Stimulated activated CD4-positive, alpha-beta T cell treated with anti-CD3 and anti-CD28 coated beads, Interleukin-12 subunit alpha, Interleukin-12 subunit beta, amount 100 ng/mL, for 48 hours (primary cell): ENCODE measurements at places on chromosomes 16 and 17.

DNA sequence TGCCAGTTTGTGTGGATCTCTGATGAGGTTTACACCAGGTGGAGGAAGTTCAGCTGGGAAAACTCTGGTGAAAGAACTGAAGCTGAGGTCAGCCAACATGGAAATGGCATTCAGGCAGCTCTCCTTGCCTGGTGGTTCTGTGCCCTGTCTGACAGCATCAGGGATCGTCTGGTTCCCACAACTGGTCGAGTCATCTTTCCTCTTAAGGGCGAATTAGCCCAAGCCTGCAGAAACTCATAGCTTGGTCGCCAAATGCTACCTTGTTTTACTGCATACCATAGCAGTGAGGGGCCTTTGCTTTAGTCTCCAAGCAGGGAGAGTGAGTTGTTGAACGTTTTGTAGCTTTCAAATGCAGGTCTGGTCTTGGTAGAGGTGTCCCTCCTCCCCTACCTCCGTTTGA, 7.2 kb downstream of the PLCG2 start:
- no peak for DNase-seq

DNA sequence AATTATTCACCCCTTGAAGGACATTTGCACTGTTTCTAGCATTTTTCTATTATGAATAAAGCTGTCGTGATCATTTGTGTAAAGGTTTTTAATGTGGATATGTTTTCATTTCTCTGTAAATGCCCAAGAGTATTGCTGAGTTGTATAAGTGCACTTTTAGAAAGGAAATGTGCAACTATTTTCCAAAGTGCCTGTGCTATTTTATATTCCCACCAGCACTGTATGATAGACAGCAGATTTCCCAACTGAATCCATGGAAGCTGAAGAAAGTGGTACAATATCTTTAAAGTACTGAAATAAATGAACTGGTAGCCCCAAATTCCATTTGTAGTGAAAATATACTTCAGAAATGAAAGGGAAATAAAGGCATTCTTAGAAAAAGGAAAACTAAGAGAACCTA, 238.4 kb downstream of the BCAS3 start:
- no peak for DNase-seq

GRCh38 chr17:64488301-64488700, 8.6 kb downstream of the POLG2 start:
- no peak for DNase-seq

- DNase-seq: no peak
Measured at GRCh38 chr16:84526794-84527531, 22.5 kb upstream of the MEAK7 start.

DNA sequence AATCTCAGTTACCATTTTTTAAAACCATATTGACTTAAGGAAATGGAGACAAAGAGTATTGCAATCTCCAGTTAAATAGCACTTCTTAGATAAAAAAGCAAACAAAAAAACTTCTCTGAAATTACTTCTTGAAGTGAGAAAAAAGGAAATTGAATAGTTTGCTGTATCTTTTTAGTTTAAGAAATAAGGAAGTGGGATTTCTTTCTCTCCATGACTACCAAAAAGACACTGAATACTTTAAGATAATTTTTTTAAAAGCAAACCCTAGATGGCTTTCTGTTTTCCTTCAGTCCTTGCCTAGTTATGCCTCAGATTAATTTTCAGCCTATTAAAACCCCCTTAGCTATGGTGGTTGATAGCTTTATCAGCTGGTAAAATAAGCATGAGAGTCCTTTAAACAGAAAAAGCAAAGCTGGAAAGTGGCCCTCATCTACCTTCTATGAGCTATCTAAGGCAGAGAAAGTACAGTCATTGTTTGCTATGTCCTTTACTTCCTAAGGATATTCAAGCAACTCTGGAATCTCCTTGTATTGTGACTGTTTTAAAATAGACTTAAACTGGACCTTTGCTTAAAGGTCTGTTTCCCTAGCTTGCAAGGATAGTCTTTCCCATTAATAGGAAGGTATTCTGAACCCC, 28.6 kb downstream of the TPPP3 start:
- DNase-seq: no peak

DNA sequence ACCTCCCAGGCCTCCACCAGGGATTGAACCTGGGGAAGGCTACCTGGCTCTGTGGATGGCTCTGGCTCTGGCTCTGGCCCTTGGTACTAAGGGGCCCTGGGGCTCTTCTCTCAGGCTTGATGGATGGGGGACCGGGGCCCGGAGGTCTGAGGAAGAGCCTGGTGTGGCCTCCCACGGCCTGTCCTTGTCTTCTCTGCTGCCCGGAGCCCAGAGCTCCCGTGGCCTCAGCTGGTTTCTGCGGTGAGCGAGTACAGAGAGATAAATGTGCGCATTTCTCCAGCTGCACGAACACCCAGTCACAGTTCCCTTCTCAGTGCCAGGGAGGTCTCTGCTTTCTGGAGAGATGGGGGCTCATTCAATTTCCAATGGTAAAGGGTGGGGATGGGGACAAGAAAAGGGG, 9.2 kb downstream of the MGAT5B start:
- no peak for DNase-seq

DNA sequence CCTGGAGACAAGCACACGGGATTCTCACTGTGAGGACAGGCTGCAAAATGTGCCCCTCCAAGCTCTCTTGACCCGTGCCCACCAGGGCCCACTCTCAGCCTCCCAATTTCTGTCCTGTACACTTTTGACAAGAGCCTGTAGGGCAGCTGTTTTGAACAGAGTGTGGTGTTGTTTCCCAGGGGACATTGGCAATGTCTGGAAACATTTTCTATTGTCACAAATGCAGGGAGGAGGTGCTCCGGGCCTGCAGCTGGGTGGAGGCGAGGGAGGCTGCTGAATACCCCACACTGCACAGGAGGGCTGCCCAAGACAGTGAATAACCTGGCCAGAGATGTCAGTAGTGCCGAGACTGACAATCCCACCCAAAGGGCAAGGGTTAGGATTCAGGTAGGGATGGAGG, 10.5 kb downstream of the CEP295NL start:
- DNase-seq: no peak

DNA sequence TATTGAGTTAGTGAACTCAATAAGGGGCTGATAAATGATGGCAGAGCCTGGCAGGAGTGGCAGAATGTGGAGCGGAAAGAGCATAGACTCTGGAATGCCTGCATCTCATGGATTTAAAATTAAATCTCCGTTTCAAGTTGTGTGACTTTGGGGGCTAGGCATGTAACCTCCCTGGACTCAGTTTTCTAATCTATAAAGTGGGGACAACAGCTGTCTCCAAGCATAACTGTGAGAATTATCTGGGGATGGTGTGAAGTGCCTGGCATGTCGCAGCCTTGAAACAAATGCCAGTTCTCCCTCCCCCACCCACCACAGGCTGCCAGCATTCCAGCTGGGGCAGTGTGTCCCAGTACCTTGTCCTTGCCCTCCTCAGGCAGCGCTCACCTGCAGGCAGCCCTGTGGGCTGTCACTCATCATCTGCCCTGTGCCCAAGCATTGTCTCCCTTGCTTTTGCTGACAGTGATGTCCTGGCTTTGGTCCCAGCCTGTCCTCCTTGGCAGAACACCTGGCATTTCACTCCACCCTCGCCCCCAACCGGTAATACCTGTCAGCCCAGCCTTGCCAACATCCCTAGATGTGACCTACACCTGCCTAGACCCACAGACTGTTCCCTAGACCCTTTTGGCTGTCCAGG, 129.6 kb downstream of the MRM1 start:
- DNase-seq: no peak

DNA sequence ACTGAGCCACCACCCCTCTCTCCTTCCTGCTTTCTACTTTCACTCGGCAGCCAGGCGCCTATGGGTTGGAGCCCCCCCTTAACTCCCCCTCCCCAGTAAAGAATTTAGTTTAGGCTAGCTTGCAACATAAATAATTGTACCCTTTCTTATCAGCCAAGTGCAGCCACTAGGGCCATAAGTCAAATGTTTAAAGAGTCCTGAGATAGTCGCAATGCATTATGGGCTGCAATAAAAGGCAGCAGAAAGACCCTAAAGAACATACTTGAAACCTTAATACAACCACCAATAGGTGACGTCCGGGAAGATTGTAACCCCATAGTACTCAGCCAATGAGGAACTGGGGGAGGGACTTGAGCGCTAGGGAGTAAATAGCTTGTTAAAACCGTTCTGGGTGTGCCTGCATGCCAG, 40.5 kb downstream of the C16orf82 start:
- DNase-seq: no peak

DNA sequence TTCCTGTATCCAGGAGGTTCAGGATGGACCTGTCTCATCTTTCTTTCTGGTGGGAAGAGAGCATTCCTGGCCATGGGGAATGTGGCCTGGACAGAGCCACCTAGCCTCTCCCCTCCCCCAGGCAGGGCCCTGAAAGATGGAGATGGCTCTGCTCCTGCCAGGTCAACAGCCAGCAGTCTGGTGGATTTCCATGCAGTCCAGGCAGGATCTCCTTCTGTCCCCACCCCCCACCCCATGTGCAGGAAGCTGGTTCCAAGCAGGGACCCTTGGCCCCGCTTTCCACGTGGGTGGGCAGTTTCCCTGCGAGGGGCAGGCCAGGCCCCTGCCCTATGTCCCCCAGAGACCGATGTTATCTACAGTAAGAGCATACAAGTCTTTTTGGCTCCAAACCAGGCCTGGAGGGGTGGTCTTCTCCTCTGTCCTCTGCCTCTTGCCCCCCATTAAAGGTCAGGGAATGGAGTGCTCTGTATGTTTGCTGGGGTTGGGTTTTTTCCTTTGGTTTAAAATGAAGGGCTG, 240.5 kb downstream of the SEC14L1 start:
- no peak for DNase-seq

GRCh38 chr17:21058098-21058893, 15.5 kb upstream of the USP22 start:
- DNase-seq: no peak

GRCh38 chr16:25411396-25412081, 153.9 kb upstream of the ZKSCAN2 start:
- no peak for DNase-seq

GRCh38 chr17:50681263-50682200, 26.2 kb downstream of the ANKRD40 start:
- DNase-seq: no peak

DNA sequence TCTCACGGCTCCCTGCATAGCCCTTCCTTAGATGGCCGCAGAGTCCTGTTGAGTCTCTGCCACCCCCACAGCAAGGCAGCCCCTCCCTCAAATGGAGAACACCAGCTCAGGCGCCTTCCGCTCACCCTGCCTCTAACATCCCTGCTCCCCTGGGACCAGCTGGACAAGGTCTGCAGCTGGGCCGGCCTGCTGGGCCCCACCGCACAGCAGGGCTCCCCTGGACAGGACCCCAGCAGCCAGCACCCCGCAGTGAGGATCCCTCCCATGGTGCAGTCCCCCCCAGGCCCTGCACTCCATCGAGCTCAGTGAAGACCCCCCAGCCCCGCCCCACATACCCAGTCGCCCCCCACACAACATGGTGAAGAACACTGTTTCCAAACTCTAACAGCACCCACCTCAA, 10.2 kb downstream of the ATP2A3 start:
- DNase-seq: no peak

- DNase-seq: no peak
Measured at GRCh38 chr17:72976971-72977770, 115.3 kb downstream of the SLC39A11 start.

DNA sequence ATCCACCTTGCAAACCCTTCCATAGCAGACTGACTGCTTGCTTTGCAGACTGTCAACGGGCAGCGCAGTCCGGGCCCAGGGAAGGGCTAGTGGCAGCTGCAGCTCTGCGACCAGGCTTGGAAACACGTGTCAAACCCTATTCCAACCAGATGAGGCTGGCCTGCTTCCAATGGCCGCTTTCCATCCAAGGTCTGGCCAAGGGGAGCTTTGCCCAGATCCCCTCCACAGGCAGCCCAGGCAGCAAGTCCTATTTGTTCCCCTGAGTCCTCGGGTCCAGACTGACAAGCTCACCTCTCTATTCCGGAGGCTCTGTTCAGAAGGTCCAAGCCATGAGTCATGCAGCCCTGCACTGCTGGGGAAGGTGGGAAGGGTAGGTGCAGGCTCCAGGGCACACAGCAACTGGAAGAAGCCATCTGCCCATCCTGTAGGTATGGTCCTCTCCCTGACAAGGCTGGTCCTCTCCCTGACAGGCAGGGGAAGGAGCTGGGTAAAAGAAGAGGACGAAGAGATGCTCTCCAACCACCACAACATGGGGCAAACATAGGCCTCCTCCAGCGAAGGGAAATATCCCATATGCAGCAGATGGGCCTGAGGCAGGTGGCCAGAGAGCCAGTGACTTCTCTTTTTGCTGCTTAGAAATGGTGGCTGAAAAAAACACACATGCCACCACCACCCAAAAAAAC, 22.6 kb upstream of the AXIN2 start:
- no peak for DNase-seq

- DNase-seq: no peak
Measured at GRCh38 chr16:66254751-66255150, 111.7 kb upstream of the CDH5 start.

DNA sequence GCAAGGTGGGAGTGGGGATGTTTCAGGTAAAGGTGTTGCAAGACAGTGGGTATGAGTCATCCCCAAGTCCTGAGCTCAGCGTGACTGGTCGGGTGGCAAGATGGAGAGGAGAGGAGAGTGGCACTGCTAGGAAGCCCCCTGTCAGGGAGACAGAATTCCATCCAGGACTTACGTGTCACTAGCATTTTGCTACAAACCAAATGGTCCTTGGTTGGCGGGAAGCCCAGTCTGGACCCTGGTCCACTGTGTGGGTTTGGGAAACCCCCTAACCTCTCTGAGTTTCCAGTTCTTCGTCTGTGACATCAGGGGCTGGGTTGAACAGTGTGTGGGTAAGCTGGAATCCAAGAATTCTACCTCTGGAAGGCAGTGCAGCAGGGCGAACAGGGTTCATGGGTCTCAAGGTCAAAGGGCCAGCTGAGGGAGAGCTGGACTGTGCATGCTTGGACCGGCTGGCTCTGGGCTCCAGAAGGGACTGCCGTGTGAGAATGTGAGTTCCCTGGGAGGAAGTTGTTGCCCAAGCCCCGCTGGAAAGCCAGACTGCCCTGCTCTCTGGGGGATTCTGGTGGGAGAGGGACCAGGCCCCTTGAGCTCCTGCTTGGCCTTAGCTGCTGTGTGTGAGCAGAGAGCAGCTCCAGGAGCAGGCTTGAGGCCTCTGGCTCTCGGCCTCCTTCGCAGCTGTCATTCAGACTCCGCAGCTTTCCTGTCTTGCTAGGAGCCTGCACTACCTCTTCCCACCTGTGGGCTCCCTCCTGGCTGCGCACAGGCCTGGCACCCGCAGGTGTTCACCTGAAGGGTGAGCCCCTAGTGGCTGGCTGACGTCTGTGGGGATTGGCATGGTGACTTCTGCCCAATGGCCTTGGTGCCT, 84.6 kb downstream of the NT5M start:
- no peak for DNase-seq

DNA sequence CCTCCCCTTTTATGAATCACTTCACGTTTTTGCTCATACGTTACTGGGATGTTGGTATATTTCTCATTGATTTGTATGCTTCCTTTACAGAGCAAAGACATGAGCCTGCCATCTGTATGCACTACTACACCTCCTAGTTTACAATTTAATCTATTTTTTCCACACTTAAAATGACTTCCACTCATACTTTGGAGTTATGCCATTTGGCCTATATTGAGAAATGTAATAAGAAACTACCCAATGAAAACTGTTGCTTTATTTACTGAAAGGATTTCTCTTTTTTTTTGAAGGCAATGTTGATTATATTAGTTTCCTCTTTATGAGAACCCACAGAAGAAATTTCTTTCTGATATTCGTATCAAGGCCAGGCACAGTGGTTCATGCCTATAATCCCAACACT, 43.1 kb downstream of the DUSP14 start:
- no peak for DNase-seq
